ENCODE measurements at places on chromosomes 1 and 21. TPM values are rescaled to one million over a fixed set of nuclear protein-coding genes. Genes with fewer than 3 reads are reported as not detected.

DNA sequence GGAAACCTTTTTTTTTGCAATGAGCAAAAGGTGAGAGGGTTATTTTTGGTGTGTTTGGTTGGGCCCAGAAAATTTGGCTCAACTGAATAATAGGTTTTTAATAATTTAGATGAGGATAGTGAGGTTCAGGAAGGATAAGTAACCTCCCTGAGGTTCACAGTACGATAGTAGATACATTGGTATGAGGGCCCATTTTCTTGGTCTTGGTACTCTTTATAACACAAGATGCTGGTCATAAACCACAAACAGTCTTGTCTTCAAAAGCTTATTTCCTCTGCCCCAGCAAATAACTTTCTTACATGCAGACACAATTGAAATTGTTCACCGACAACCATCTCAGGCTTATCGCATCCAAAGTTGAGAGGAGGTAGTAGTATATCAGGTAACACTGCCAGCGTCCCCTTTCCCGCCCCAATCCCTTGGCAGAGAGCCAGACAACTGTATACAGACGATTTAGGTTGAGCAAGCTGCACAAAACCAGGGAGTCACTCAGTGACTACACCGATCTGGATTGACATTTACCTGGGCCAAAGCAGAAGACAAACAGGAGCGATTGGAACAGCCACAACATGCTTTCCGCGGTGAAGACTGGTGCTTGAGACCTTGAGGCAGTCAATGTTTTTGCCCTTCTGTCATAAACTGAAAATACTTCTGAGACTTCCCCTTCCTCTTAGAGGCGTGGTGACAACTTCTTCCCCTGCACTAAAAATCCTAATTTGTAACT, at the start of gene SLAMF6:
Gene SLAMF6 (minus strand): TSS at position 634 of the 724 bp plus-strand sequence. CDS start 63 bp downstream, at position 571.
- no peaks in the 10 kb centered on the region for H3K4me1 ChIP-seq
- no peaks in the 10 kb centered on the region for H3K27me3 ChIP-seq
- no peaks in the 10 kb centered on the region for H3K36me3 ChIP-seq
- DNase-seq = no peak
- H3K4me3 ChIP-seq = no peak within 1 kb of the TSS

GRCh38 chr1:38568061-38568857, 291.3 kb downstream of the RRAGC start:
- H3K4me1 ChIP-seq = no peaks in the 10 kb centered on the region
- no peaks in the 10 kb centered on the region for H3K27me3 ChIP-seq
- no peak overlapping the region for H3K27ac ChIP-seq
- H3K4me3 ChIP-seq = no peak overlapping the region

DNA sequence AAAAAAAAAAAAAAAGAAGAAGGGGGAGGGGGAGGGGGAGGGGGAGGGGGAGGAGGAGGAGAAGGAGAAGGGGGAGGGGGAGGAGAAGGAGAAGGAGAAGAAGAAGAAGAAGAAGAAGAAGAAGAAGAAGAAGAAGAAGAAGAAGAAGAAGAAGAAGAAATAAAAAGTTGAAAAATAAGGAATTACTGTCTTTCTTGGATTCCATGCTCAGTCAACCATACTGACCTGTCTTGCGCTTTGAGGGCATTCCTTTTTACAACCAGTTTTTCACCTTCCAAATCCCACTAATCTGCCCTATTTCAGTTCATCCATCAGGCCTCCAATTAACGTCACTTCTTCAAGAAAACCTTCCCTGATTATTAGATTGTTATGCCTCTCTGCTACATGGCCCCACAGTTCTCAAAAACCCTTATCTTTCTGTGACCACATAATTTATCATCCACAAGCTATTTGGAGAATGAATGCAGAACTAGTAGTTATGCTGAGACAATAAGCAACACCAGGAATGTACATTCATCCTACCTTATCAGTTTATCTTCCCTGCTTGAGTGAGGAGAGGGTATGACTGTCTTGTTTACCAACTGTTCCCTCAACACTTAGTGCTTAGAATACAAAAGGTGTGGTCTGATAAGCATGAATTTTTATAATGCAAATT, 57.5 kb upstream of the GUCA2A start:
- DNase-seq = no peak
- H3K4me3 ChIP-seq = no peak overlapping the region
- H3K27me3 ChIP-seq = no peaks in the 10 kb centered on the region
- H3K4me1 ChIP-seq = peaks cover 3% of the 10 kb centered on the region

DNA sequence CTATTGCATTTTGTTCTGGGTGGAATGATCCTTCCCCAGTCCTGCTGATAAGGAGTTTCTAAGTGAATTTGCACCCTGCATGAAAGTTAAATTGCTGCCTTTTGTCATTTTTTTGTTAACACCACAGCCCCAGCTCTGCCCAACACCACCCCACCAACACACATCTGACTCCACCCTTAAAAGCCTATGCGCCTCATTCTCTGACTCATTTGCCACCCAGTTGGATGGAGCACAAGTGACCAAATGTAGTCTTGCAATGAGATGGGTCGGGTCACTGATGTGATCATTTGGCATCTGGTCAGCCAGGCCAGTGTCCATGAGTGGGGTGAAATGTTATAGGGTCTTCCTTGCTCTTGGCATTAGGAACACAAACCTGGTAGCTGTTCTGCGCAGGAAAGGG, 256.8 kb downstream of the KAZN start:
- H3K27me3 ChIP-seq = no peaks in the 10 kb centered on the region
- H3K4me1 ChIP-seq = no peaks in the 10 kb centered on the region
- no peak for DNase-seq
- no peak overlapping the region for H3K4me3 ChIP-seq
- H3K27ac ChIP-seq = no peak overlapping the region

- H3K27ac ChIP-seq = peak overlapping the region; percentile 98
- peak overlapping the region; percentile 77 for H3K4me3 ChIP-seq
- H3K4me1 ChIP-seq = peaks cover 1% of the 10 kb centered on the region
- H3K27me3 ChIP-seq = no peaks in the 10 kb centered on the region
Observed at GRCh38 chr1:221743416-221744208, 1.7 kb upstream of the DUSP10 start.

GRCh38 chr1:43526002-43526401, 4.7 kb upstream of the PTPRF start:
- no peaks in the 10 kb centered on the region for H3K27me3 ChIP-seq
- DNase-seq = no peak
- H3K4me3 ChIP-seq = no peak overlapping the region
- H3K36me3 ChIP-seq = no peaks in the 10 kb centered on the region
- H3K27ac ChIP-seq = no peak overlapping the region
- peaks cover 2% of the 10 kb centered on the region for H3K4me1 ChIP-seq

GRCh38 chr1:45380730-45381129, 40.5 kb upstream of the MUTYH start:
- H3K27me3 ChIP-seq = no peaks in the 10 kb centered on the region
- H3K4me3 ChIP-seq = no peak overlapping the region
- no peak overlapping the region for H3K27ac ChIP-seq
- DNase-seq = no peak
- no peaks in the 10 kb centered on the region for H3K36me3 ChIP-seq
- peaks cover 3% of the 10 kb centered on the region for H3K4me1 ChIP-seq

- H3K27ac ChIP-seq = no peak overlapping the region
- DNase-seq = no peak
- no peaks in the 10 kb centered on the region for H3K4me1 ChIP-seq
- H3K36me3 ChIP-seq = no peaks in the 10 kb centered on the region
- no peaks in the 10 kb centered on the region for H3K27me3 ChIP-seq
- H3K4me3 ChIP-seq = no peak overlapping the region
Observed at GRCh38 chr1:15577691-15578090, 7.2 kb downstream of the AGMAT start.

- no peaks in the 10 kb centered on the region for H3K27me3 ChIP-seq
- no peak overlapping the region for H3K4me3 ChIP-seq
- no peaks in the 10 kb centered on the region for H3K4me1 ChIP-seq
- no peak for DNase-seq
- no peak overlapping the region for H3K27ac ChIP-seq
- no peaks in the 10 kb centered on the region for H3K36me3 ChIP-seq
Observed at GRCh38 chr1:111848852-111849545, 93.3 kb downstream of the DDX20 start.

GRCh38 chr1:47871799-47872353, 125.3 kb downstream of the TRABD2B start:
- H3K27me3 ChIP-seq = no peaks in the 10 kb centered on the region
- H3K27ac ChIP-seq = no peak overlapping the region
- DNase-seq = no peak
- no peaks in the 10 kb centered on the region for H3K36me3 ChIP-seq
- no peak overlapping the region for H3K4me3 ChIP-seq

DNA sequence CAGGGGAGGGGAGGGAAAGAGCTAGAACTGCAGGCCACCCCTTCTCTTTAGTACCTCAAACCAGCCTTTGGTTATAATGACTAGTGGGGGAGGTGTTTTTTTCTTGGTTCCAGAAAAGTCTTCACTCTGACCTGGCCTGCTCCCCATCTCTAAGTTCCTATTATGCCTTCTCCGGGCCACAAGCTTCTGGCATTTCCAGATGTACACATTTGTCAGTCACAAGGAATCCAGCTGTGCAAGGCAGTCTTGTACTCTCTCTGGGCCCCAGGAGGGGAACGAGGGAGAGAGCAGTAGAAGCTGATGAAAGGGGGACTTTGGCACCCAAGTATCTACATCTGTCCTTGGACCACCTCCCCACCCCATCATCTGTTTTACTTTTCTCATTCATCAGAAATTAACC, 2.7 kb upstream of the FALEC start:
- no peak for DNase-seq
- no peaks in the 10 kb centered on the region for H3K36me3 ChIP-seq
- no peak overlapping the region for H3K4me3 ChIP-seq
- H3K4me1 ChIP-seq = no peaks in the 10 kb centered on the region

DNA sequence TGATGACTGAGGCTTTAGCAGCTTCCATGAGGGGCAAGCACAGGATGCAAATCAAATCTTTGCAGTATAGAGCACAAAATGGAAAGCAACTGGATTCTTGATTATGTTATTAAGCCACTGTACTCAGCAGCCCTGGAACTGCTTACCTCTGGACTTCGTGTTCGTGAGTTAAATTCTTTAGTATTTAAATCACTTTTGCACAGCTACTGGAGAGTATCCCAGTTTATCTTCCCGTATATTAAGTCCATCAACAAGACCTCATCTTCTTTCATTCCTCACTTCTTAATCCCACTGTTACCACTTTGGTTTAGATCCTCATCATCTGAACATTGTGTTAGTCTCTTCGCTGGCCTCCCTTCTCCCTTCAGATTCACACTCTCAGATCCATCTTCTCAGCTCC, 108.9 kb downstream of the GREM2 start:
- H3K27ac ChIP-seq = no peak overlapping the region
- H3K36me3 ChIP-seq = no peaks in the 10 kb centered on the region
- no peak for DNase-seq
- no peaks in the 10 kb centered on the region for H3K27me3 ChIP-seq
- H3K4me1 ChIP-seq = no peaks in the 10 kb centered on the region
- no peak overlapping the region for H3K4me3 ChIP-seq

GRCh38 chr1:202589190-202589930, 120.9 kb downstream of the SYT2 start:
- H3K27me3 ChIP-seq = no peaks in the 10 kb centered on the region
- H3K4me3 ChIP-seq = no peak overlapping the region
- H3K36me3 ChIP-seq = no peaks in the 10 kb centered on the region
- peak overlapping the region; percentile 32 for H3K27ac ChIP-seq
- peak; percentile 89 for DNase-seq

GRCh38 chr1:119883826-119884225, 12.5 kb downstream of the ADAM30 start:
- H3K4me3 ChIP-seq = no peak overlapping the region
- no peaks in the 10 kb centered on the region for H3K36me3 ChIP-seq

GRCh38 chr1:3903141-3904005, 3.3 kb upstream of the C1orf174 start:
- no peaks in the 10 kb centered on the region for H3K27me3 ChIP-seq
- no peak overlapping the region for H3K27ac ChIP-seq
- H3K36me3 ChIP-seq = no peaks in the 10 kb centered on the region
- no peak overlapping the region for H3K4me3 ChIP-seq

- no peak overlapping the region for H3K4me3 ChIP-seq
- DNase-seq = no peak
- no peaks in the 10 kb centered on the region for H3K36me3 ChIP-seq
- H3K4me1 ChIP-seq = no peaks in the 10 kb centered on the region
- H3K27me3 ChIP-seq = no peaks in the 10 kb centered on the region
- no peak overlapping the region for H3K27ac ChIP-seq
Observed at GRCh38 chr1:153277852-153278251, 18.4 kb downstream of the LORICRIN start.

DNA sequence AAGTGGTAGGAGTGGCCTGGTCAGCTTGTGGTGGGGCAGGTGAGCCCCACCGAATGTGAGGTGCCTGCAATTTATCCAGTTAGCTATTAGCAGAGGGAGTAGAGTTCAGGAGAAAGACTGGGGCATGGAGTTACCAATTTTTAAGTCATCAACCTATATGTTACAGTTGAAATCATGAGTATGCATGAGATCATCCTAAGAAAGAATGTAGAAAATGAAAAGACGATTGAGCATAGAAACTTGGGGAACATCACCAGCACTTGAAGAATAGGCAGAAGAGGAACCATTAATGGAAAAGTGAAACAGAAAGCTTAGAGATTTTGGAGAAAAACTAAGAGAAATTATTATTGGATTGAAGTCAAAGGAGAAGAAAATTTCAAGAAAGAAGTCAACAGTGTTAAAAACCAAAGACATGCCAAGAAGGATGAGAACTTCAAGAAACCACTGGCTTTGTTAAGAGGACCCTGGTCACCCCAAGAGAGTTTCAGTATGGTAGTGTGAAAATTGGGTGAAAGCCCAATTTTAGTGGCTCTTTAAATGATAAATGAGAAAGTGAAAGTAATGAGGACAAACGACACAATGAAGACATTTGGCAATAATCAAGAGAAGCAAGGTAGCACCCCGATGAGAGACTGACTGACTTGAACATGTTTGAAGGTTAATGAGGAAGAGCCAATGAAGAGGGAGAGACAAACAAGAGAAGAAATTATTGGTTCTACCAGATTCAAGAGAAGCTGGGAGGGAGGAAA, 36.7 kb downstream of the DNASE2B start:
- no peak for DNase-seq
- H3K27ac ChIP-seq = no peak overlapping the region

- H3K27ac ChIP-seq = no peak overlapping the region
- H3K27me3 ChIP-seq = no peaks in the 10 kb centered on the region
- H3K36me3 ChIP-seq = no peaks in the 10 kb centered on the region
- H3K4me3 ChIP-seq = no peak overlapping the region
- H3K4me1 ChIP-seq = peaks cover 1% of the 10 kb centered on the region
Observed at GRCh38 chr1:205714190-205714905, 34.0 kb upstream of the SLC45A3 start.

DNA sequence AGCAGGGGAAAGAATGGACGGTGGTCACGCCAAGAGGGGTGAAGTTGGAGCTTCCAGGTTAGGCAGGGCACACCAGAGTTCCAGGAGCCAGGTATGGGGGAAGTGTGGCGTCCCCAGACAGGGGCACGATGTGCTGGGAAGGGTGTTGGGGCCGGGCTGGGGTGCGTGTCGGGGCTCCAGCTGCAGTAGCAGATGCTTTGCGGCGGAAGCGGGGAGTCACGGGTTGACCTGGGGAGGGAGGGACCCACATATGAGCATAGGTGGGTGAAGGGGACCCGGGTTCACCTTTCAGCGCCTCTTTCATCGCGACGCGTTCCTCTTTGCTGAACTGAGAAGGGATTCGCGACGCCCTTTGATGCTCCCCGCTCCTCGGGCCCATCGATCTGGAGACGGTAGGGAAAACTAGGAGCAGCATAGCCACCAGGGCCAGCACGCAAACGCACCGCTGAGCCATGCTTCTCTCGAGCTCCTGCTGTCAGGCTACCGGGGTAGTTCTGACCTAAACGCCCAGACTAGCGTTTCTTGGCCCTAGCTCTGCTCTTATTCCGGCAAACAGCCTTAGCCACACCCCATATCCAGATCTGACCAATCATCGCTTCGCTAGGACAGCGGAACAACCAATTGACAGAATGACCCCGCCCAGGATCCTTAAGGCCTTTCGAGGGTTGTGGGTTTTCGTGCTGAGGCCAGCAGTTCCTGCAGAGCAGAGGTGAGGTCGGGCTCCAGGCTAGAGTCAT, at the start of gene PM20D1:
Gene PM20D1 (minus strand): TSS at position 514 of the 737 bp plus-strand sequence. CDS start 60 bp downstream, at position 454.
- no peak within 1 kb of the TSS for H3K27ac ChIP-seq
- peak within 1 kb of the TSS; percentile 19 for H3K4me3 ChIP-seq
- no peaks in the 10 kb centered on the region for H3K36me3 ChIP-seq

Gene ACTN2
- total RNA-seq = 0.67 TPM

Gene CD52
- 2.0 TPM for total RNA-seq

Gene GPR157
- 8.6 TPM for total RNA-seq

Data from ovary (tissue), 10 donors.